ENCODE measurements at places on chromosomes 4 and X. TPM values are rescaled to one million over a fixed set of nuclear protein-coding genes. Genes with fewer than 3 reads are reported as not detected.
A peak's percentile ranks its signal among the peaks of the same experiment; 100 is the strongest.

- H3K4me3 ChIP-seq: no peak overlapping the region
- no peak for DNase-seq
- H3K27ac ChIP-seq: no peak overlapping the region
- H3K4me1 ChIP-seq: no peaks in the 10 kb centered on the region
- no peaks in the 10 kb centered on the region for H3K27me3 ChIP-seq
These were observed 17.8 kb upstream of the MCF2 start for GRCh38 chrX:139725720-139726119.

DNA sequence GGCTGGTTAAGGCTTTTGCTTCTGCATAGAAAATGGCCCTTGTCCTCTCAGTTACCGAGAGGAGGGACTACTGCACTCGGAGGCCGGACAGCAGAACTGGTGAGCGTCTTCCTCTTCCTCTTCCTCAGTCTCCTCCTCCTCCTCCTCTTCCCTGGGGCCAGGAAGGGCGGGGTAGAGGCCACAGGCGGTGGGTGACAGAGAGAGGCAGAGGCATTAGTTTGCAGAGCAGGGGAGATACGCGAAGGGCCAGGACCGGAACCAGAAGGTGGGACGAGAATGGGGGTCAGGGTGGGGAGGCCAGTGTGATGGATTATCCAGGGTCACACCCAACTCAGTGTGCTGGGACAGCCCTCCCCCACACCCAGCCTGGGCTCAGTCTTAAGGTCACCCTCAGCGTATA is 14.5 kb downstream of the IQSEC2 start:
- DNase-seq: no peak
- no peak overlapping the region for H3K27ac ChIP-seq
- no peak overlapping the region for H3K4me3 ChIP-seq
- no peaks in the 10 kb centered on the region for H3K36me3 ChIP-seq
- H3K4me1 ChIP-seq: peaks cover 24% of the 10 kb centered on the region

DNA sequence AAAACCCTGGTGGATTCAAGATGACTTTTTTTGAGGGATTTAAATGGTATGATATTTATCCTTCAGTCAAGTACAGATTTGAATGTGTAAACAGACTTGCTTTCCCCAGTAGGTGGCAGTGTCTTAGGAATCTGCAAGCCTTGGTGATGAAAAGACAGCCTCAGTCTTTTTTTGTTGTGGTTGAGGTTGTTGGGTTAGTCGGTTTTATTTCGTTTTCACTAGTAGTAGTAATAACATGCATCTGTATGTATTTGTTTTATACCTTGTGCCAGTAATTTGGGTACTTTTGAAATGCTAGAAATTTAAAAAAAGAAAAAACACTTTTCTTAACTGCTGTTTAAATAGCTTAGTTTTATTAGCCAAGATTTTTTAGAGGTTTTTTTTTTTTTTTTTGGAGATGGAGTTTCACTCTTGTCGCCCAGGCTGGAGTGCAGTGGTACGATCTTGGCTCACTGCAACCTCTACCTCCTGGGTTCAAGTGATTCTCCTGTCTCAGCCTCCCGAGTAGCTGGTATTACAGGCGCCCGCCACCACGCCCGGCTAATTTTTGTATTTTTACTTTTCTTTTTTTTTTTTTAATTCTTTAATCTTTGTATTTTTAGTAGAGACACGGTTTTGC is 39.2 kb downstream of the COPS4 start:
- peak overlapping the region; percentile 16 for H3K4me3 ChIP-seq
- peaks cover 8% of the 10 kb centered on the region for H3K4me1 ChIP-seq
- H3K36me3 ChIP-seq: peaks cover 25% of the 10 kb centered on the region

DNA sequence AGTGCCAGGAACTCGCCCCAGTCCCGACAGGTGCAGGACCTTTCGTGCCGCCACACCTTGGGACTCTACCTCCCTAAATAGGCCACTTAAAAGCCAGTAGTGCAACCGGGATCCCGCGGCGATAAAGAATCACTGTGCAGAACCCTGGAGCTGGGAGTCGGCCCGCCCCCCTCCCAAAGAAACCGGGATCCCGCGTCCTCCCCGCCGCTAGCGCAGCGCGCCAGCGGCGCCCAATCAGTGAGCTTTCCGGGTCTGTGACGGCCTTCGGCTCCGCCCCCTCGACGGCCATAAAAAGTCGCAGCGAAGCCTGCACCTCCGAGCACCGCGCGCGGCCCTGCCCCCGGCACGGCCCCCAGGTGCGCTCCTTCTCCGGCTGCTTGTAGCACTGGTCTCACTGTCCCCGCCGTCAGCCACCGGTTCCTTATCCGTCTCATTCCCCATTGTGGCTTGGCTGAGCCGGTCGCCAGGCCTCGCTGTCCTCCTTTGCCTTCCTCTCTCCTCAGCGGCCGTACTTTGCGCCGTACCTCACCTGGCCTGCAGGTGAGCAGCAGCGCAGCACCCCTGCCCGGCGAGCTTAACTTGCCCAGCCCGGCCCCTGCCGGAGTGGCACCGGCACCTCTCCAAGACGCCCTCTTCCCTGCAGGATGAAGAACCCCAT is at the start of gene LRAT:
Gene LRAT, plus strand, starts transcription at position 318 of the 658 bp plus-strand sequence. Its CDS starts 327 bp downstream, at position 645.
- peaks cover 13% of the 10 kb centered on the region for H3K4me1 ChIP-seq
- H3K36me3 ChIP-seq: no peaks in the 10 kb centered on the region
- H3K4me3 ChIP-seq: peak within 1 kb of the TSS; percentile 77
- DNase-seq: peak; percentile 56

- no peak overlapping the region for H3K27ac ChIP-seq
- H3K27me3 ChIP-seq: peaks cover 11% of the 10 kb centered on the region
- no peaks in the 10 kb centered on the region for H3K36me3 ChIP-seq
These were observed 109.7 kb upstream of the ARX start for GRCh38 chrX:25125483-25125882.

DNA sequence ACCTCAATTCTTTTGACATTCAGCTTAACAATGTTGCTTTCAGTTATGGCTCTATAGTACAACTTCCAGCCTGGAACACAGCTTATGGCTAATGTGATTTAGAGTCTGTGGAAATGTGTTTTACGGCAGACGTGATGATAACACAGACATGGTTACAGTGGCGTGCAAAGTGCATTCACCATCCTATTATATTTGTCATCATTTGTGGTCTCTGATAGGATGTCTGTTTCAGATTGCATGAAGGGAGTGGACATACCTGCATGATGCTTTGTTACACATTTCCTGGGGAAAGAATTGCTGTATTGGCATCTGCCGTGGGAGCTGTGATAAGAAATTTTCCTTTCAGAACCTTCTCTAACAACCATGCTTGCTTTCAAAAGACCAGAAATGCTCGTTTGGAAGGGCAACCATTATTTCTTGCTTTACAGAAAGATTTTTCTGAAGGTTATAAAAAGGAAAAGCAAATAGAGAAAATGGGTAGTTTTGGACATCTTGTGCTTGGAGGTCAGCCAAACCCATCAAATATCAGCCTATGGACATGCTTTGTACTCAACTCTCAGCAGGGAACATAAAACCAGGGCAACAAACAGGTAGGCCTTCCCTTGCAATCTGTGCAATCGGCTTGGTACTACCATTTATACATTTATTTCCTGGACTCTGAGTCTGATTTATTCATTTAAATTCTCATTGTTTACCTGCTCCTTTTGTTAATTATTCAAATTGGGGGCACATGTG is 273.9 kb downstream of the TLL1 start:
- no peaks in the 10 kb centered on the region for H3K4me1 ChIP-seq
- no peaks in the 10 kb centered on the region for H3K27me3 ChIP-seq
- H3K4me3 ChIP-seq: no peak overlapping the region
- H3K27ac ChIP-seq: no peak overlapping the region
- no peaks in the 10 kb centered on the region for H3K36me3 ChIP-seq

DNA sequence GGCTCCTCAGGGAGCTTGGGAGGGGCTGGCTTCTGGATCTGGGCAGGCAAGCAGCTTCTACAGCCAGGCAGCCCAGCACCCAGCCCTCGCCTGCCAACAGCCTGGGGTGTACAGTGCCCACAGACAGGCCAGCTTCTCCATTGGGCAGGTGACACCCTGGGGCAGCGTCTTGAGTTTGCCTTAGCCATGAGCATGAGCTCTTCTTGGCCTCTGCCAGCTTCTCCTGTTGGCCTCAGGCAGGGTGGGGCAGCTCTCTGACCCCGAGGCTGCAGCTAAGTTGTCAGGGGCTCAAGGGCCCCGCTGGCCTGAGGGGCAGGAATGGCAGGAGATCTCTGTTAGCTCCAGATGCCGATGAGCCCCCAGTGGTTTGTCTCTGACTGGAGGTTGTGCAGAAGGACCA is 7.8 kb upstream of the CNGA2 start:
- no peaks in the 10 kb centered on the region for H3K36me3 ChIP-seq
- H3K27ac ChIP-seq: no peak overlapping the region
- H3K27me3 ChIP-seq: no peaks in the 10 kb centered on the region
- H3K4me1 ChIP-seq: no peaks in the 10 kb centered on the region

- no peaks in the 10 kb centered on the region for H3K27me3 ChIP-seq
- H3K27ac ChIP-seq: no peak overlapping the region
- DNase-seq: no peak
- no peak overlapping the region for H3K4me3 ChIP-seq
- H3K36me3 ChIP-seq: peaks cover 35% of the 10 kb centered on the region
- peaks cover 13% of the 10 kb centered on the region for H3K4me1 ChIP-seq
These were observed 8.8 kb downstream of the HERC5 start for GRCh38 chr4:88465653-88466192.

GRCh38 chr4:156816360-156816755 is 155.2 kb downstream of the PDGFC start:
- H3K4me1 ChIP-seq: no peaks in the 10 kb centered on the region
- H3K27ac ChIP-seq: no peak overlapping the region
- no peaks in the 10 kb centered on the region for H3K27me3 ChIP-seq
- no peak overlapping the region for H3K4me3 ChIP-seq
- no peak for DNase-seq
- no peaks in the 10 kb centered on the region for H3K36me3 ChIP-seq

GRCh38 chr4:163665101-163665500 is 170.6 kb downstream of the TMA16 start:
- no peak overlapping the region for H3K27ac ChIP-seq
- DNase-seq: no peak
- no peaks in the 10 kb centered on the region for H3K36me3 ChIP-seq
- peaks cover 46% of the 10 kb centered on the region for H3K4me1 ChIP-seq
- H3K4me3 ChIP-seq: no peak overlapping the region
- H3K27me3 ChIP-seq: no peaks in the 10 kb centered on the region

DNA sequence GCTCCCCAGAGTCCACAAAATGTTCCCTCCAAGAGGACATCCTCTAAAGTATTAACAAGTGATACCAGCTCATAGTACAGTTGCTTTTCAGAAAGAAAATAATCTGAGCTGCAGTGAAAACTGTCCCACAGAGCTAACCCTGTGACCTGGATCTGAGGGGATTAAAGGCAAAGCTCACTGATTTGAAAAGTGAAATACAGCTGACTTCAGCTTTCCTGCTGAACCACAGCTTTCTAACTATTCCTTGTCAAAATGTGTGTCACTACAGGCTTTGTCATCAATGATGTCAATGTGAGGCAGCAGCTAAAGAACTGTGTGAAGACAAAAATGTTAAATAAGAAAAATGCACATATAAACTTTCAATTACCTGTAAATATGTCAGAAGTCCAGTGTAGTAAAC is 36.9 kb downstream of the DCHS2 start:
- peaks cover 9% of the 10 kb centered on the region for H3K27me3 ChIP-seq
- H3K4me3 ChIP-seq: no peak overlapping the region
- DNase-seq: no peak

DNA sequence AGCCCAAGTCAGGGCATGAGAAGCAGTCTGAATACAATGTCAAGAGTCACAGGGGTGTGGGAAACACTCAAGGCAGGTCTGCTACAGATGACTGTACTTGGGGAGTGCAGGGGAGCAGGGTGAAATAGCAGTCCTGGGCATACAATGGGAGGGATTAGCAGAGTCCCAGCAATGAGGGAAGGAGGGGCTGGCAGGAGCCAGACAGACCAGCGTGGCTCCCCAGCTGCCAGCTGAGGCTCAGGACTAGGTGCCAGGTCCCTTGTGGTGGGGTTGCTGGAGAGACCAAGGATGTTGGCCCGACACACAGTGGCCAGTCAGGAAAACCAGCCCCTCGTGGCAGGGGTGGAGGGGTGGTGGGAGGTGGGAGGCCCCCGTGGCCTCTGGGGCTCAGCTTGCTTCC is 86.6 kb downstream of the RTL5 start:
- H3K4me3 ChIP-seq: no peak overlapping the region
- DNase-seq: no peak
- no peaks in the 10 kb centered on the region for H3K36me3 ChIP-seq

GRCh38 chrX:107827030-107827831 is 1.6 kb downstream of the MID2 start:
- H3K4me1 ChIP-seq: peaks cover 43% of the 10 kb centered on the region
- peak overlapping the region; percentile 71 for H3K27ac ChIP-seq
- H3K36me3 ChIP-seq: no peaks in the 10 kb centered on the region
- no peak for DNase-seq

- no peak overlapping the region for H3K4me3 ChIP-seq
- H3K4me1 ChIP-seq: no peaks in the 10 kb centered on the region
- H3K36me3 ChIP-seq: no peaks in the 10 kb centered on the region
- no peak for DNase-seq
These were observed 12.8 kb upstream of the SLITRK4 start for GRCh38 chrX:143648705-143649104.

DNA sequence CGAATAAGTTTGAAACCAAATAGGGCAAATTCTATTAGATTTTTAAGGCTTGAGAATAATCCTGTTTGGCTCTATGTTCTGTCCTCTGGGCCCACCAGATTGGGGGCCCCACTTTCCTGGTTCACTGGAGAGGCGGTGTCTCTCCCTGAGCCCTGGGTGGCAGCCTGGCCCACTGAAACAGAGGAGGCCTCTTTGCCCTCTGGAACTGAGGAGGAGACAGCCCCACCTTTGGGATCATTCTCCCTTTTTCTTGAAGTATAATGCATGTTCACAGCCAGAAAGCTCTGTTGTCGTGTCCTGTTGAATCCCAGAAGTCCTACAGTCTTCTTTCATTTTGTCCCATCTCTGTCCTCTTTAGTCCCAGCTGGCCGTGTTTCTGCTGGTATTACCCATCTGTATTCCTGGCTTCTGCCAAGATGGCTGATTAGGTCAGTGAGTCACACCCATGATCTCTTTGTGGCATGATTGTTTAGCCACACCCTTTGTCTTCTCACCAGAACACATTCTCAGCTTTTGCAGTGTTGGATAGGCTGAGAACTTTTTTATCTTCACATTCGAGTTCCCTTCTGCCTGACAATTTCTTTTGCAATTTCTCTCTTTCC is 8.1 kb upstream of the TBC1D25 start:
- no peak overlapping the region for H3K4me3 ChIP-seq
- peak; percentile 17 for DNase-seq
- H3K27me3 ChIP-seq: no peaks in the 10 kb centered on the region
- H3K4me1 ChIP-seq: peaks cover 15% of the 10 kb centered on the region

- no peak overlapping the region for H3K4me3 ChIP-seq
- peaks cover 2% of the 10 kb centered on the region for H3K27me3 ChIP-seq
- DNase-seq: no peak
- H3K4me1 ChIP-seq: peaks cover 2% of the 10 kb centered on the region
- H3K27ac ChIP-seq: no peak overlapping the region
- H3K36me3 ChIP-seq: no peaks in the 10 kb centered on the region
These were observed 116.1 kb downstream of the FAM53A start for GRCh38 chr4:1567808-1568581.

GRCh38 chr4:99088023-99088449 is 552 bp downstream of the ADH5 start:
- no peaks in the 10 kb centered on the region for H3K27me3 ChIP-seq
- peak; percentile 32 for DNase-seq
- peak overlapping the region; percentile 96 for H3K4me3 ChIP-seq
- peaks cover 37% of the 10 kb centered on the region for H3K4me1 ChIP-seq

PRSS12 gene
- total RNA-seq: not detected

CACNA1F gene
- total RNA-seq: 0.51 TPM

RNF150 gene
- total RNA-seq: not detected

CHIC1 gene
- total RNA-seq: 3.6 TPM

DSPP gene
- total RNA-seq: not detected

SPON2 gene
- total RNA-seq: 9.5 TPM

MAD2L1 gene
- 96.6 TPM for total RNA-seq

SEC31A gene
- total RNA-seq: 88.1 TPM

GAGE1 gene
- total RNA-seq: not detected

Measured in activated CD4-positive, alpha-beta memory T cell treated with anti-CD3 and anti-CD28 coated beads for 36 hours (primary cell).